ENCODE measurements at places on chromosomes 16 and 17.

DNA sequence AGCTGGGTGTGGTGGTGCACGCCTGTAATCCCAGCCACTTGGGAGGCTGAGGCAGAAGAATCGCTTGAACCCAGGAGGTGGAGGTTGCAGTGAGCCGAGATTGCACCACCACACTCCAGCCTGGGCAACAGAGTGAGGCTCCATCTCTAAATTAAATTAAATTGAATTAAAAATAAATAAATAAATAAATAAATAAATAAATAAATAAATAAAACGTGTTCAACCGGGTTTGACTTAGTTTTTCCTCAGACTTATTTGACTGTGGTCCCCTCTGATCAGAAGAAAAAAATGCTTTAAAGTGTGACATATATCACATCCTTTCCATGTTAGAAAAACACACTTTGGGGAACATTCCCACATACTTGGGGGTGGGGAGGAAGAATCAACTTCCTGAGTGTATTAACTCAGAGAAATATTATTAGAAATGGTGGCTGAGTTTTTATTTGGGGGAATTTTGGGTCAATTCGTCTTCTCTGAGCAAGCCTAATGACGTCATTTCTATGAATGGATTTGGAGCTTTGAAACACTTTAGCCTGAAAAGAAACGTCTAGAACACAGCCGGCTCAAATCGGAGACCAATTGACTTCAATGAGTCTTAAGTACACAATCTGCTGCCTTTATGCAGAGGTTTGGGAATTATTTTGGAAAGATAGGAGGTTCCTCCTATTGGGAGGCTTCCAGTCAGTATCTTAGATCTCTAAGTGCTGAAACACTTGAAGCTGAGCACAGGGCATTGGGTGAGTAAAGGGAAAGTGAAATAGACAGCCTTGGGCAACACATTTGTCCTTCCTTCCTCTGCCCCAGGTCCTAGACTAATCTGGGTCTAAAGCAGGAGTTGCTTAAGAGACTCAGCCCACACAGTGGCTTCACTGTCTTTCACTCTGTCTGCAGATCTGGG is 132.6 kb downstream of the PITPNC1 start:
- peak; percentile 63 for DNase-seq

DNA sequence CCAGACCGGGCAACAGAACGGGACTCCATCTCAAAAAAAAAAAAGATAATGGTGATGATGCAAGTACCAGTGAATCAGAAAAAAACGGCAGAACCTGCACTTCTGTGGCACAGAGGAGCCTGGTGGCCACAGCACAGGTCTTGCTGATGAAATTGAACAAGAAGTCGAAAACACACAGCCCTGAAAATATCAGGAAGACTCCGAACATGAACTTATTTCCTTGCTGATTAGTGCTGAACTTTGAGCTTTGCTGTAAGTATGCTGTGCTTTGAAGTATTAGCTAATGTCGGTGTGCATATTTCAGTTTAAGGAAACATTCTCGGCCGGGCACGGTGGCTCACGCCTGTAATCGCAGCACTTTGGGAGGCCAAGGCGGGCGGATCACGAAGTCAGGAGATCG is 10.9 kb upstream of the MYO15B start:
- no peak for DNase-seq

- DNase-seq: no peak
Measured at GRCh38 chr16:23768581-23768980, 13.8 kb downstream of the CHP2 start.

DNA sequence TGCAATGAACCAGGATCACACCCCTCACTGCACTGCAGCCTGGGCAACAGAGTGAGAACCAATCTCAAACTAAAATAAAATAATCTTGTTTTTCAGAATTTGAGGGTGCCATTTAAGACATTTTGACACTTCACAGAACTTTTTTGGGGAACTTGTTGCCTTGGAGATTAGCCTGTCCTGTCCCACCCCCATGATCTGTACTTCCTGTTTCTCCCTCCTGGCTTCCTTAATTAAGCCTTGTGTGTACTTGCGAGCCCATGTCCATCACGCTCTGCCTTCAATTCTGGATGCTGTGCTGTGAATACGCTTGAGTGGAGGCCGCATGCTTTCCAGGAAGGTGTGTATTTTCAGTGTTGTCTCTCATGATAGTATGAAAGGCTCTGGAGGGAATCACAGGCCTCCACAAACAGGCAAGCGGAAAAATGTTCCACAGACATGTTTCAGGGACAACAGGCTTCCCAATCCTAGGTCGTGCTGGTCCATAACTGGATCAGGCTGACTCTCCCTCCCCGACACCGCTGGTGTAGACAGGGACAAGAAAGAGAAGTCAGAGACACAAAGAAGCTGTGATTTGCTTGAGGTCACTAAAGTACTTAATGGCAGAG is 56.9 kb downstream of the NOS2 start:
- DNase-seq: no peak

GRCh38 chr17:46782250-46782953 is 36.1 kb downstream of the WNT3 start:
- no peak for DNase-seq

DNA sequence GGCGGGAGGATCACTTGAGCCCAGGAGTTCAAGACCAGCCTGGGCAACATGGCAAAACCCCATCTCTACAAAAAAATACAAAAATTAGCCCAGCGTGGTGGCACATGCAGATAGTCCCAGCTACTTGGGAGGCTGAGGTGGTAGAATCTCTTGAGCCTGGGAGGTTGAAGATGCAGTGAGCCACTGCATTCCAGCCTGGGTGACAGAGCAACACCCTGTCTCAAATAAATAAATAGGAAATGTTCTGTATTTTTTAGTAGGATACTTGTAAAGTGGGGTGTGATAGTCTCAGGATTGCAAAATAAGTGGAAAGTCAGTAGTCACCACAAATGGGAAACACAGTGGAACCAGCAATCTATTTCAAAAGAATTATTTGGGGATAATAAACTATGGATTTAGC is 4.0 kb downstream of the RSPRY1 start:
- no peak for DNase-seq

- DNase-seq: no peak
Measured at GRCh38 chr16:66754211-66754610, 2.8 kb upstream of the DYNC1LI2 start.

DNA sequence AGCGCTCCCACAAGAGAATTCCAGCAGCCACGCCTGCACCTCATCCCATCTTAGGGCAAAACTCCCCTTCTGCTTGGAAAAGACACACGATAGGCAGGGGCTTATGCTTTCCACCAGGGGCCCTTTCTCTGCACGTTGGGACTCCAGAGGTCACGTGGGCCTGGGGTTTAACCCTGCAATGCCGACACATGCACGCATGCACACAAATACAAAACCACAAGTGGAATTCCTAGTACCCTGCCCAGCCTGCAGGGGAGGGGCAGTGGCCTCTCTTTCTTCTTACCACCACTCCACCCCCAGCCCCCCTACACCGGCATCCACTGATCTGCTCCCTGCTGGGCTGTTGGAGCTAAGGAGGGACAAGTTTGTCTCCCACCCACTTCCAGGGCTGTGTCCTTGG is 16.8 kb upstream of the CCDC182 start:
- no peak for DNase-seq

- DNase-seq: no peak
Measured at GRCh38 chr16:57138281-57138935, 46.0 kb downstream of the CPNE2 start.

DNA sequence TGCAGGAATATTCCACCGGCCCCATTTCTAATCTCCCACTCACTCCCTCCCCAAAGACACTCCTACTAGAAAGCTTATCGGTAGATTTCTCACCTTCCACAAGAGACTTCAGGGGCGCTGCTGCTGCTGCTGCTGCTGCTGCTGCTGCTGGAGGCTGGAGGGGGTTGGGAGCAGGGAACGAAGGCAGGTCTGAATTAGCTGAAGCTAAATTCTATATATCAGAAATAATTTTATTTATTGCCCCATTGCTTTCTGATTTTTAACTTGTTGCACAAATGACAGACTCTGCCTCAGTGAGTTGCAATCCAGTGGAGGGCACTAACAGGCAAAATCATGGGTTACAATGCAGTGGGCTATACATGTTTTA is 25.8 kb upstream of the HLF start:
- no peak for DNase-seq

DNA sequence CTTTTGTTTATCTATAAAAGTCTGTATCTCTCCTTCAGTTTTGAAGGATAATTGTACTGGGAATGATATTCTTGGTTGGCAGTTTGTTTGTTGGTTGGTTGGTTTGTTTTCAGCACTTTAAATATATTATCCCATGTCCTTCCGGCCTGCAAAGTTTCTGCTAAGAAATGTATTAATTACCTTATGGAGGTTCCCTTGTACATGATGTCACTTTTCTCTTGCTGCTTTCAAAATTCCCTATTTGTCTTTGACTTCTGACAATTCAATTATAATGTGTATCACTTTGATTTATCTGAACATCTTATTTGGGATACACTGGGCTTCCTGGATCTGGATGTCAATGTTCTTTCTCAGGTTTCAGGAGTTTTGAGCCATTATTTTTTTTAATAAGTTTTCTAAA is 4.1 kb upstream of the KRT34 start:
- DNase-seq: no peak

DNA sequence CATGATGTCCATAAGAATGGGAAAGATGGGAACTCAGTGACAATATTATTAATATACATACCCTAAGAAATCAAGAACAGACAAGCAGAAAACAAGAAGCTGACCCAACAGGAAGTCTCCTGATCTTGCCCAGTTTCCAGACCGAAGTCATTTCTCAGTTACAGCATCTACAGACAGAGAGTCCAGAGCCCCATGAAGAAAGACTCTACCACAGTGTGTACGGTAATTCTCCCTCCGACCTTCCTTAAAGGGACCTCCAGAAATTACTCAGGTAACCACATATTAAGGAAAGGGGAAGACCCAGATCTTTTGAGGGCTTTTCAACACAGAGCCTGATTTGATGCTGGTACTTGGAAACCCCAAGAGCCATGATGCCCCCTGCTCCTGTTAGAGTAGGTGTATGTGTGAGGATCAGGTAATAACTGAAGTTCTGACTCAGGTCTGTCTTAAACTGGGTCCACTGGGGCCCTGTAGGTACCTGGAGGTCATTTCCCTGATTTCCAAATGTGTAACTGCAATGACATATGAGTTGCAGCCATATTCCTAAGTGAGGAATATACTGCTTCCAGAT is 132.4 kb downstream of the ABCA8 start:
- DNase-seq: no peak

DNA sequence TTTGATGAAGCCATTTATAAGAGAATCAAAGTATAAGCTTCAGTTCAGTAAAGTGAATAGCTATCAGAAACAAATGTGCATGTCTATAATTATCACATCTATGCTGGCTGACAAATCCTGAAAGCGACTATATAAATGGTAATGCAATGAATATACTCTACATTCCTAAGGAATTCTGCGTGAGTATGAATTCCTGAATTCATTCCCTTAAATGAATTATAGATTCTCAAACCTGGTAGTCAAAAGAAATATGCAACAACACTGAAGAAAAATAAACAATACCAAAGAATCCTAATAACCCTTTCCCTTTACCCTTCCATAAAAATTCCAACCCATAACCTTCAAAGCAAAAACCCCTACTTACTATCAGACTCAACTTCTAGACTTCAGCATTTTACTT is 416.6 kb upstream of the PMFBP1 start:
- no peak for DNase-seq

DNA sequence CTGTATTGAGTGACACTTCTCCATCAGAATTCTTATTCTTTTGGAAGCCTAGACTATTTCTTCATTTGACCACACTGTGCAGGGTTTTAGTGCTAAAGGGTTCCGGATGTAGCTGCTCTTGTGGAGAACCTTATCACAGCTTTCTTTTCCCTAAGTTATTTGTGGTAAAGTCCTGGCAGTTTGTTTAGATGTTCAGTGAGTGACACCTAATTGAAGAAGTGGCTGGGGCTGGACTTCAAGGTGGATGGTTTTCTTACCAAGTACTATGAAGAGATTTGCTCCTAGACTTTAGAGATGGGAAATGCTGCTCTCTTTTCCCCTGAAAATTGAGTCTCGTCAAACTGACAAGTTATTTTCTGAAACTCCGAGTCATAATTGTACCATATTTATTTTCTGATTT is 144.0 kb upstream of the TBX2 start:
- DNase-seq: no peak

- DNase-seq: no peak
Measured at GRCh38 chr16:17270683-17271109, 200.1 kb downstream of the XYLT1 start.

- DNase-seq: no peak
Measured at GRCh38 chr17:40611840-40612474, 35.7 kb downstream of the SMARCE1 start.

GRCh38 chr17:41595585-41595984 is 8.9 kb upstream of the KRT14 start:
- no peak for DNase-seq

GRCh38 chr16:22373662-22374310 is 633 bp downstream of the CDR2 start:
- peak; percentile 67 for DNase-seq

- DNase-seq: no peak
Measured at GRCh38 chr17:45893725-45894021, 681 bp upstream of the MAPT start.

GRCh38 chr16:65698791-65699321 is 577.0 kb upstream of the CDH11 start:
- DNase-seq: peak; percentile 55

DNA sequence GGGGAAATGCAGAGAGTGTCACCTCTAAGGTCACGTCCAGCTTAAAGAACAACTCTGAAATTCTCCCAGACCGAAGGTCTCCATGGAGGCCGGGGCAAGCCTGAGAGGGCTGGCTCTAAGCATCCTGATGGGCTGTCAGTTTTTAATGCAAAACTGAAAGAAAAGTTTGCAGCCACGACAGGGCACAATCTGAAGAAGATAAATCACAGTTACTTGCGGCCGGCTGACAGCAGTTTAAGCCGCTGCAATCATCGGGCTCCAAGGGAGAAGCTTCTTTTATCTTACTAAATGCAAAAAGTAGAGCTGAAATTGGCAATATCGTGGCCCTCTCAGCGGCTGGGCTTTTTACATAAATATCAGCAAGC is 168.8 kb downstream of the CYLD start:
- no peak for DNase-seq

GRCh38 chr17:32588982-32589381 is 102.2 kb downstream of the CDK5R1 start:
- DNase-seq: no peak

DNA sequence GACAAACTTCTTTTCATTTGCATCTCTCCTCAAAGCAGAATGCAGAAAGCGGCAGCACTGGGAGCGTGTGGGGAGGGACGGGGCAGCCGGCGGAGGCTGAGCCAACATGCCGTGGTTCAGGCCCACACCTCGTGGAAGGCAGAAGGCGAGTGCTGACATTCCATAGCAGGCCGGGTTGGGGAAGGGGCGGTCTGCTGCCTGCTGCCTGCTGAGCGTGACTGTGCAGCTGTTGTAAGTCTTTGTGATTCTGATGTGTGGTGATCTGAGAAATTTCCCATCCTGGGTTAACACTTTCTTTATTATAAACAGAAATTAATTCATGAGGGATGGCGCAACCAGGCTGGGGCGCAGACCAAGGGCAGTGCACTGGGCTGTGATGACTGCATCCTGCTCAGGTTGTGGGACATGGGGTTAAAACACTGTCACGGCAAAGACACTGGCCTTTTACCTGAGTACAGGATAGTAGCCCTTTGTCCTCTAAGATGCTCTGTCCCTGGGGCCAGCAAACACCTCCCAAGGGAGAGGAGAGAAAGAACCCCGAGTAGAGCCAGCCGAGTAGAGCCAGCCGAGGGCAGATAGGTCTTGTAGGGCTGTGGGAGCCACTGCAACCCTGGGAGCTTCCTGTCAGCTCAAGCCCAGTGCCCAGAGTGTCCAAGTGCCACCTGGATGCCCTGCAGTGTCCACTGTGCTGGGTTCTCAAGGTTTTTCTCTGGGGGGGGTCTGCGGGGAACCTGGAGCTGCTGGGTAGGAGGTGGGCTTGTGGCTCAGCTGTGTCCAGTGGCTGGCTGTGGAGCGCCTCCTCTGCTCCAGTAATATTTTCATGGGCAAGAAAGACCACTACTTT is 8.8 kb upstream of the DNASE1 start:
- DNase-seq: no peak
